ENCODE measurements at places on chromosomes 4 and X.

DNA sequence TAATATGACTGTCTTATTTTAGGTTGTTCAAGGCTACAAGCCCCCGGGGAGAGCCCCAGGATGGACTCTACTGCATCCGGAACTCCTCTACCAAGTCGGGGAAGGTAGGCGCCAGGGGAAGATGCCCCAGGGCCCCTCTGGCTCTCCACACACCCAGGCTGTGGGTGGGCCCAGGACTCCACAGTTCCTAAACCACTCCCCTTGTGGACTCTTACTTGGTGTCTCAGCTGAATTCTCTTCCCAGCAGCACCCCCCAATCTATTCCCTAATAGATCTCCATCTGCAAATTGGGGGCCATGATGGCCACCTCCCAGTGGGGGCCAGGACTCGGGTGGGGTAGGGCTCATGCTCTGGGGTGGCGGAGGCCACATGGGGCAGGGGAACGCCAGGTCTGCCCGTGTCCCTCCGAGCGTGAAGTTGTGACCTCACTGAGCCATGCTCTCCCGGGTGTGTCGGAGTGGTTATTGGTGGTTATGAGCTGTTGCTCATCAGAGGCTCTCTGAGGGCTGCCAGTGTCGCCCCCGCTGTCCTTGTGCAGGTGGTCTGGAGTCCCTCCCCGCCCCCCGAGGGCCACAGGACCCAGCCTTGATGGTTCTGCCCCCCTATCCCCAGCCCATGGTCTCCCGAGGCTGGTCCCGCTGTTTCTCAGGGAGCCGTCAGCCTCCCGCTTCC is 11.2 kb upstream of the ADD1 start:
- DNase-seq, result no peak

DNA sequence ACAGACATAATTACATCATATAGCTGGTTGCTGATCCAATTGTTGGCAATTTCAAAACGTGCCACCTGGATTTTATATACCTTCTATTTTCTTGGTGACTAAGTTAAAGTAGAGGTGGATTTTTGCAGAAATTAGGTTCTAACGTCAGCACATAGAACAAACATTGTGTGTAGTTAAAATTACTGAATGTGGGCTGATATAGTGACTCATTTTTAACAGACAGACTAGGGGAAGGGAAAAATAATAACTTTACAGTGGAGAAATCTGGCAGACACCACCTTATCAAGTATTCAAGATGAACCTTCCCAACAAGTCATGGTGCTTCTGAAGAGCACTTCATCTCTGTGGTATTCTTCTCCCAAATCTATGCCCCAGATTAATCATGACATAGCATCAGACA is 134.5 kb downstream of the UCHL1 start:
- DNase-seq, result no peak

- no peak for DNase-seq
Observed at GRCh38 chr4:20203508-20203907, 48.2 kb upstream of the SLIT2 start.

DNA sequence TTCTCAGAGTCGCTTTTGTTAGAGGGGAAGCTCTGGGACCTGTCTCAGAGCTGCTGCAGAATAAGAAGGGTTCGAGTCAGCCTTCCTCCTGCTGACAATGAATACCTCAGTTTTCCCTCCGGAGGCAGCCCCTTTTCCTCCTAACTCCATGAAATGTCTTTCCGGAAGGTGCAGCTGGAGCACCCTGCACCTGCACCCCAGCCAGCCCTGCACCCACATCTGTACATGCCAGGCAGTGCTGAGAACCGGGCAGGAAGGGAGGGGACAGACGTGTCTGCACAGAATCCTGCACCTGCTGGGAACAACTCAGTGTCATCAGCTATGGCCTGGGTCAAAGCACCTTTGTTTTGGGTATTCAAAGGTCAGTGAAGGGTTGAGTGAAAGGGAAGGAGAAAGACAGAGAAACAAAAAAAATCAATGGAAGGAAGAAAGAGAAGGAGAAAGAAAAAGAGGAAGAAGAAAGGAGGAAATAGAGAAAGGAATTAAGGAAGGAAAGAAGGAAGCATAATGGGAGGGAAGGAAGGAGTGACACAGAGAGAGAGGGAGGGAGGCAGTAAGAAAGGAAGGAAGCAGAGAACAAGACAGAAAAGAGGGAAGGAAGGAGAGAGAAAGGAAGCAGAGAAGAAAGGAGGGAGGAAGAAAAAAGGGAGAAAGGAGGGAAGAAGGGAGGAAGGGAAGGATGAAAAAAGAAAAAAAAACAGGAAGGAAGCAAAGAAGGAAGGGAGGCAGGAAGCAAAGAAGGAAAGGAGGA is 273.7 kb downstream of the DHRSX start:
- no peak for DNase-seq

GRCh38 chr4:132383571-132384199 is 765.4 kb upstream of the PCDH10 start:
- no peak for DNase-seq

DNA sequence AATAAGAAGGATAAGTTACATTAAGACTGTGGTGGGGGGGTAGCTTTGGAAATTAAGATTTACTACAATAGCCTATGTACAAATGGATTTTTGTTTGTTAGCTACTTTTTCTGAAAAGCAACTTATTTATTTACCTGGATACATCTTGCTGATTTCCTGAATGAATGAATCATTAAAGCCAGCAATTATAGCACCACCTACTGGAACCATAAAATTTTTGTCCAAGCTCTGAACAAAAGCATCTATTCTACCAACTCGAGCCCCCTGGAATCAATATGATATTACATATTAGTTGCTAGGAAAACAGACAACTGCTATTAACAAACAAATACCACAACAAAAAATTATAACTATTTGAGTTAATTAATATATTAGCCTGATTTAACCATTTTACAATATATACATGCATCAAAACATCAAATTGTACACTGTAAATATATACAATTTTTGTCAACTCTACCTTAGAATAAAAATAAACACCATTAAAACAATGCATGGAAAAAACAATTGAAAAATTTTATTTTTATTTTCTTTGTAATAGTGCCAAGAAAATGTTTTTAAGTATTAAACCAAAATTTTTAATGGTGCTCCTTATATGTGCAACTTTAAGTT is 15.3 kb downstream of the SEPSECS start:
- no peak for DNase-seq

DNA sequence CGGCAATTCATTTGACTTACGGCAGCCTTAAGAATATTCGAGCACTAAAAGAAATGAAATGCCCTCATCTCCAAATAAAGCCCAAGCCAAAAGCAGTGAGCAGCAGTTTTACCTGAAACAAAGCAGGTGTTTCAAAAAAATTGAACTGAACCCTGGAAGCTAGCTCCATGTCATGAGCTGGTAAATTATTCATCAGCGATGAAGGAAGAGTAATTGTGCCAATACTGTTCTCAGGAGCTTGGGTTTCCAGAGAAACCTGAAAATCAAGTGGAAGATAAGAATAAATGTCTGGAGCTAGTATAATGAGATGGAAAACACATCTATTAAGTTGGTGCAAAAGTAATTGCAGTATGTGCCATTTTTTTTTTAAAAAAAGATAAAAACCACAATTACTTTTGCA is 24.0 kb upstream of the PHKA2 start:
- no peak for DNase-seq

GRCh38 chr4:141543706-141544105 is 92.7 kb upstream of the IL15 start:
- DNase-seq, result no peak

GRCh38 chr4:151199319-151200190 is 77.4 kb upstream of the PRSS48 start:
- DNase-seq, result no peak

GRCh38 chr4:107699466-107700206 is 20.4 kb downstream of the PAPSS1 start:
- DNase-seq, result no peak

- no peak for DNase-seq
Observed at GRCh38 chr4:183388021-183388420, 56.4 kb upstream of the CDKN2AIP start.

DNA sequence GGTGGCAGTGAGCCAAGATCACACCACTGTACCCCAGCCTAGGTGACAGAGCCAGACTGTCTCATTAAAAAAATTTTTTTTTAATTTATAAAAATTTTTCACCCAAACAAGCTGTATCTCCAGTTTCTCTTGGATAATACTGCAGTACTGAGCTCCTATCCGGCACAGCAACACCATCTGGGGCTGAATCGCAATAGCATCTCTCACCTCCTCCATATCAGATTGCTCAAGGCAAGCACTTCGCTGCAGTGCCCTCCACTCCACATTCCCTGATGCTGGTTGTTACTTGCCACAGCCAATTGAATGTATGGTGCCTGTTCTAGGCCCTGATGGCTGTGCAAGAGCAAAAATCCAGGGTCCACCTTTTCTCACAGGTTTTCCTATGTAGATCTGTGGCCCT is 69.3 kb upstream of the FAM241A start:
- no peak for DNase-seq

GRCh38 chrX:16711219-16711811 is 1.2 kb downstream of the CTPS2 start:
- DNase-seq, result no peak

- DNase-seq, result no peak
Observed at GRCh38 chrX:18598413-18598812, 73.5 kb downstream of the RS1 start.

DNA sequence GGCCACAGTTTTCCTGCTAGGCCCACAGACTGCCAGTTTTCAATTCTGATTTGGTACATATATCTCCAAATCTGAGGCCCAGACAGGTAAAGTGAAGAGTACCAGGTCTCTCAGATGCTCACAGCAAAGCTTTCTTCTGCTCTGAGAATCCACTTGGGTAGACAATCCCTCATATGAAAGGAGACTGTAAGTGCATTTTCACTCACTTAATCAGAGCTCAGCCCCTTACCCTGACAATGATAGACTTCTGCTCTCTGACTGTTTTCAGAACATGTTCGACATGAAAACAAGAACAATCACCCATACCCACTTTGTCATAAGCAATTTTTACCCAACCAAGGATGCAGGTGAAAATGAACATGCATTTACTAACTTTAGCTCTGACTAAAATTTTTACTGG is 7.1 kb downstream of the GPRIN3 start:
- no peak for DNase-seq

GRCh38 chr4:882646-883045 is 49.5 kb downstream of the GAK start:
- DNase-seq, result no peak

- DNase-seq, result no peak
Observed at GRCh38 chr4:123546573-123547060, 150.0 kb downstream of the SPRY1 start.

- no peak for DNase-seq
Observed at GRCh38 chr4:74848774-74849173, 54.5 kb upstream of the BTC start.

DNA sequence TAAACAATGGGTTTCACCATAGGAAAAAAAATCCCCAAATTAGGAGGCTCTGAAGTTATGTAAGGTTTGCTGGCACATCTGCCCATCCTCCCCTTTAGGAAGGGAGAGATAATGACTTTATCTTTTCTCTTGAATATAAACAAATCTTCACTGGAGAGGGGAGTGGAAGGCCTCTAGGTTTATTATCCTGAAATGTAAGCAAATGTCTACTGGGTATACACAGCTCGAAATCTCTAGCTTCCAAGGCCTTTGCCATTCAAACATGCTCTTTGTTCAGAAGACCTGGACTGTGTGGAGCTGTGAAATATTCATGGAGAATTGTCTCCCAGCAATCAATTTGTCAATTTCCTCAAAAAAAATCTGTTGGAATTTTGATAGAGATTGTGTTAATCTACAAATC is 21.7 kb upstream of the MED14 start:
- no peak for DNase-seq

DNA sequence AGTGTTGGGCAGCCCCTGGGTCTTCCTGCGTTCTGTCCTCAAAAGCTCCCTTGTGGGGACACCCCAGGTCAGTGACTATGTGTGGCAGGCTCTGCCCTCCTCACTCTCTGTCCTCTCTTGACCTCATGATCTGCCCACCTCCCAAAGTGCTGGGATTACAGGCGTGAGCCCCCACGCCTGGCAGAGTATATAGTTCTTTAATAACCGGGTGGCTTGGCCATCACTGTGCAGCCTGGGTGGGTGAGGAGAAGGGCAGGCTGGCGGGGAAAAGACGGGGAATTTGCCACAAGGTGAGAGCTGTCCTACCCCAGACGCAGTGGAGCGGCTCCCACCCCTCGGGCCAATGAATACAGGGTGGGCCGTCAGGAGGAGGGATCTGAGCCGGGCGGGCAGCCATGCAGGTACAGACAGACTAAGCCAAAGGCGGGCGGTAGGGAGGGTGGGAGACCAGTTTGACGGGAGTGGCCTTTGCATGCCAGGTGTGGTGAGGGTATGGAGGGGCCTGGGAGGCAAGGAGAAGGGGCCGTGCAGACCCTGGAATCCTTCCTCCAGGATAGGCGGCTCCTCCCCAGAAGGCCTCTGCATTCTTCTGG is 2.5 kb downstream of the SH3BP2 start:
- no peak for DNase-seq
